ENCODE measurements at places on chromosomes 6 and 20.
A peak's percentile ranks its signal among the peaks of the same experiment; 100 is the strongest.

DNA sequence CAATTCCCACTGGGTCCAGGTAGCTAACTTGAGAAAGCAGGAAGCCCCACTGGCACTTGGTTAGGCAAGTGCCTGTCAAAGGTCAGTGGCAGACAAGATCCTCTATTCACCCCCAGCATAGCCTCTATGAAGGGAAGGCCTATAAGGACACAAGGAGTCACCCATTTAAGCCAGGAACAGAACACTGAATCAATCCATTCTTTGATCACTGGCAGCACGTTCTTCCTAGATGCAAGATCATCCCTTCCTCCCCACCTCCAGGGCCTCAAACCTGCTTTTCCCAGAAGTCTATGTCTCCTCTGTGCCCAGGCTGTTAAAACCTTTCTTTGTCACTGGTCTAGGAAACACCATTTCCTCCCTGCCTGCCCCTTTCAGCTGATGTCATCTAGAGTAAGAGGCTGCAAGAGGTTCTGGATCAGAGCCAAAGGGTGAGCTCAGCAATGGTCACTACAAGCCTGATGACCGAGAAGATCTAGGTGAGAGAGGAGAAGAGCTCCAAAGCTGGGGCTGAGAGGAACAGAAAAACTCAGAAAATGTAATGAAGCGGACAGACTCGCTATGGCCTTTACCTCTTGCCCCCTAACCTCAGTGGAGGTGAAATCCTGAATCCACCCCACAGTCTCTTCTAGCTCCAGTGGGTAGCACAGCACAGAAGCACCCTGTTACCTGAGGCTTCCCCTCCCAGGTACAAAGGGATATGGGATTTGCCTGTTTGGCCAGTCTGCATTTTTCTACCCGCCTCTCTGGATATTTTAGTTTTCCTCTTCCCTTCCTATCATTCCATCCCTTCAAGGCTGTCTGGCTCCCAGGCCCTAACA, 1.8 kb downstream of the GTPBP2 start:
- peak; percentile 40 for DNase-seq

GRCh38 chr6:87784051-87784450, 82.0 kb upstream of the AKIRIN2 start:
- no peak for DNase-seq

DNA sequence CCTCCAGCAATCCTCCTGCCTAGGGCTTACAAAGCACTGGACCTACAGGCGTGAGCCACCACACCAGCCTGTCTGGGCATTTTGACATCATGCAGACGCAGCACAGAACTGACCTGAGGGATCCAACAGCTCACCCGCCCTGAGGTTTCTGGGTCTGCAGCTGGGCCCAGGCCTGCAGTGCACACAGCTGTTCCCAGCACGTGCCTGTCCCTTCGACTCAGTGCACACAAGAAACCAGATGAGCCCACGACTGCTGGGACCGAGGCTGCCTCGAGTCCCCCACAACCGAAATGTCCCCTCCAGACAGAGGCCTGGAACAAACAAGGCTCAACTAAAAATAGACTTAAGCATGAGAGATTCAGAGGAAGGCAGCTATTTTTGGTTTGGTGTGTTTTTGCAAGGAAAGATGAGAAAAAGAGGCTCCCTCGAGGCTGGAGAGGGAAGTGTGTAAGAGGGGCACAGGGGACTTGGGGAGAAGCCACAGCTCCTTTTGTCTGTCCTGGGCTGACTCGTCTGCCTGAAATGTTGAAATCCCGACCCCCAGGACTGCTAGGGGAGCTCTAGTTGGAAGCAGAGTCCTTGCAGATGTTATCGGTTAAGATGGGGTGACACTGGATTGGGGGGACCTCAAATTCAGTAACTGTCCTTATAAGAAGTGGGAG, 66.3 kb downstream of the YTHDF1 start:
- no peak for DNase-seq

GRCh38 chr6:85865420-85866369, 223.0 kb upstream of the SYNCRIP start:
- no peak for DNase-seq

GRCh38 chr20:54710341-54710740, 234.9 kb downstream of the DOK5 start:
- no peak for DNase-seq

GRCh38 chr20:36240076-36240475, 3.8 kb downstream of the AAR2 start:
- no peak for DNase-seq

GRCh38 chr6:111367393-111368088, 115.5 kb downstream of the REV3L start:
- no peak for DNase-seq

- no peak for DNase-seq
Observed at GRCh38 chr6:72175916-72176315, 289.6 kb downstream of the RIMS1 start.

GRCh38 chr6:40695114-40695513, 108.0 kb upstream of the LRFN2 start:
- no peak for DNase-seq

DNA sequence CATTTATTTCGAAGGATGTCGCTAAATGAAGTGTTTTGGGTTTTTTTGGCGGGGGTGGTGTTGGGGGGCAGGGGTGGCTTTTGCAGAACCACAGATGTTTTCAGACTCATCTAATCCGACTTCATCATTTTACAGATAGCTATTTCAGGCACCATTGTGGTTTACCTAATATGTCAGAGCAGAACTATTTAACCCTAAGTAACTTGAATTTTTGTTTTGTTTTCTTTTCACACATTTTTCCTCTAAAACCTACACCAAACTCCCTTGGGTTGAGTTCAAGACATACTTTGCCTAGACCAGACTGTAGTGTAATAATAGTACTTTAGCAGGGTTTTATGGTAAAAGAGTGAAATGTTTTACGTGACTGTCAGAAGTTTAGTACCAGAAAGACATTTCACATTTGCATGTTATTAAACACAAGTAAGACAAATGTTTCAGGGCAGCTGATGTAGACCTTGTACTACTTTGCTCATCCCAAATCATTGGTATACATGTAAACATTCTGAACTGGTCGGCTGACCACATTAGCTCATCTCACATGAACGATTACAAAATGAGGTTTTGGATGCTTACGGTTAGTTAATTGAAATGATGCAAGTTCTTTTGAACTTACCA, 37.7 kb downstream of the MAP3K4 start:
- no peak for DNase-seq

DNA sequence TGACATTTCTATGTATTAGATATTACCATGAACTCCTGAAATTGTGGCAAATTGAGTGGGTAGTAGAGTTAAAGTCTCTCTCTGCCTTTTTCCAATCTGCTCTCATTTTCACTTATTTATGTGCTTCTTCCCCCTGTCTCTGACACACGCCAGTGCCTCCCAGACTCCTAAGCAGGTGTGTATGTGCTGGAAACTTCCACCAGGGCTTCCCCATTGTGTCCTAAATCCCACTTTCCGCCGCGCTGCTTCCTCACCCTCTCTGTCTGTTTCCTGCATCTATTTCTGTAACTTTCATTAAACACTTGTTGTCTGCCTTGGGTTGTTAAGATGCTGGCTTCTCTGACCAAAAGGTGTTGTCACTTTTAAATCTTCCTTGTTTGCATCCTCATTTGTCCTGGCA, 97.6 kb upstream of the HDGFL1 start:
- DNase-seq = no peak

- DNase-seq = no peak
Observed at GRCh38 chr6:119105282-119105681, 26.8 kb upstream of the FAM184A start.

GRCh38 chr6:38784506-38785235, 69.6 kb downstream of the DNAH8 start:
- no peak for DNase-seq

- DNase-seq = no peak
Observed at GRCh38 chr6:111673937-111674336, 68.3 kb upstream of the TRAF3IP2 start.

GRCh38 chr6:88105741-88106340, 58.2 kb downstream of the SPACA1 start:
- DNase-seq = no peak

DNA sequence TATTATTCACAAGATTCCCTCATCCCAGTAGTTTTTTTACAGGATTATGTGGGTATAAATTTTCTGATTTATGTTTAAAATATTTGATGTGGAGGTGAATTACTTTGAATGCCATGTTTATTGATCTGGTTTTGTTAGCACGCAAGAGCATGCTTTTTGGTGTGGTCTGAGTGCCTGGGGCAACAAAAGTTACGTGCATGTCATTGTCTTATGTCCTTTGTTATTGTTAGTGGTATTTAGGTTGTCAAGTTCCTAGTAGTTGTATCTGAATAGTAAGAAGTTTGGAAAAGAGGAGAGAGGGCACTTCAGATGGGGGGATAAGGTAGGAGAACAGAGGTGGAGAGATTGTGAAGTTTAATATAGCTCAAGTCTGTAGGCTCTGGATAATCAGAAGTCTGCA, 95.0 kb downstream of the ATRN start:
- DNase-seq = no peak

DNA sequence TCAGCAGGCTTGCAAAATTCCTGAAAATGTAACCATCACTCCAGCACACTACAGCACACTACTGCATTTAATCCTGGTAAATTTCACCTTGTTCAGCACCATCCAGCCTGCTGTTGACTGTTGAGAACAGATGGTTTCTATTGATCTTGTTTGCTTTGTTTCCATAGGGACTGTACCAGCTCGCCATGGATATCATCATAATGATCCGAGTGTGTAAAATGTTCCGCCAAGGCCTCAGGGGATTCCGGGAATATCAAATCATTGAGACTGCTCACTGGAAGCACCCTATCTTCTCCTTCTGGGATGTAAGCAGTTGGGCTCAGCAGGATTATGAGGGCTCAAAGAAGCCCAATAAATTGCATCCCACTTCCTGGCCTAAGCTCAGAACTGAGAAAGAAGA, 4.1 kb downstream of the CNBD2 start:
- DNase-seq = no peak

DNA sequence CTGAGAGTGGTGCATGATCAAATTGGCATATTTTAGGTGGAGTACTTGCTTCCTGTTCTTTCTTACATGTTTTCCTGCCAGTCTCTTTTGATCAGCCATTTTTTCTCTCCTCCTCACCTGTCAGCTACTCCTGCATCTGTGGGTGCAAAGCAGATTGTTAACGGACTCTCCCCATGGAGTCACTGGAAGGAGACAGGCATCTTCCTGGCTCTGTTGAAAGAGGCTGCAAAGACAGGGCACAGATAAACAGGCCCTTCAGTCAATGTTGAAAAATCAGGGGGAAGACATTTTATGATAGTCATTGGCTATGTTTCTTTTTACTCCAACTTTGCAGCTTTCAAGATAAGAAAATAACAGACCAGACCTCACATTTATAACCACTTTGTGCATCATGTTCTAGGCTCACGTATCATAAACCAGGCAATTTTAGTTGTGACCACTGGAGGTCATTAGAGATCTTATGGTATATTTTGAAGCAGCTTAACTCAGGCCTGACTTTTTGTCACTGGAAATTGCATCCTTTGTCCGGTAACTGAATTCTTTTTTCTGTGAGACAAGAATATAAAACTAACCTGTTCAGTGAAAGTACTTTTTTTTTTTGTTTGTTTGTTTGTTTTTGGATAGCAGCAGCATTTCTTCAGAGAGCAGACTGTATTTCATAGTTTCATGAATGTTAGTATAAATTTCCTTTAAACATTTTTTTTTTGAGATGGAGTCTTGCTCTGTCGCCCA, 20.1 kb downstream of the ECT2L start:
- peak; percentile 64 for DNase-seq

- no peak for DNase-seq
Observed at GRCh38 chr20:49319208-49319809, 41.5 kb upstream of the ZNFX1 start.

DNA sequence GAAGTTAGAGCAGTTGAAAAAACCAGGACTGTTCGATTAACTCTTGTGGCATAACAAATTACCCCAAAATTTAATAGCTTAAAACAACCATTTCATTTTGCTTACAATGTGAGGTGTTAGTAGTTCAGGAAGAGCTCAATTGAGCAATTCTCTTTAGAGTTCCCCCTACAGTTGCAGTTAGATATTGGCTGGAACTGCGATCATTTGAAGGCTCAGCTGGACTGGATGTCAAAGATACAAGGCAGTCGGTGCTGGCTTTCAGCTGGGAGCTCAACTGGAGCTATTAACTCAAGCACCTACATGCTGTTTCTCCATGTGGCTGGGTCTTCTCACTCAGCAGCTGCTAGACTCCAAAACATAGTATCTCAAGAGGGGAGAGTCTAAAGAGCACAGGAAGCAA, 96.0 kb upstream of the LOC128125822 start:
- DNase-seq = no peak

GRCh38 chr20:9390441-9390840, 123.9 kb upstream of the LAMP5 start:
- no peak for DNase-seq

GRCh38 chr6:2857185-2857579, 15.5 kb upstream of the SERPINB1 start:
- no peak for DNase-seq

GRCh38 chr20:50048420-50049166, 64.4 kb downstream of the UBE2V1 start:
- DNase-seq = no peak

- peak; percentile 45 for DNase-seq
Observed at GRCh38 chr6:128068119-128068479, 167.2 kb upstream of the THEMIS start.

- DNase-seq = no peak
Observed at GRCh38 chr6:16654701-16655100, 106.6 kb downstream of the ATXN1 start.

GRCh38 chr6:38518511-38519304, 121.0 kb downstream of the BTBD9 start:
- no peak for DNase-seq

DNA sequence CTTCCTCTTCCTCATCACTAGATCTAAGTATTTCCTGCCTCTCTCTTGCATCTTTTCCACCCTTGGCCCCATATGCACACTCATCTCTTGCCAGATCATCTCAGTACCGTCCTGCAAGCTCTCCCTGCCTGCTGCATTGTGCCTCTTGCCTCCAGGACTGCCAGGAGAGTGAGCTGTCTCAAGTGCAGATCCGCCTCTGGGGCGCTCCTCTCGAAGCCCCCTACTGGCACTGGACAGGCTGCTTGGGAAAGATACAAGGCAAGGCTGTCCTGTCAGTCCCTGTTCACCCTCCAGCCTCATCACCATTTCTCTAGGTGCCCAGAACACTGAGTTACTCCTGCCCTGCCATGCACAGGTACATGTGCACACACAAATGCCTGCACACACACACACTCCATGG, 10.2 kb downstream of the SYNDIG1 start:
- DNase-seq = no peak

DNA sequence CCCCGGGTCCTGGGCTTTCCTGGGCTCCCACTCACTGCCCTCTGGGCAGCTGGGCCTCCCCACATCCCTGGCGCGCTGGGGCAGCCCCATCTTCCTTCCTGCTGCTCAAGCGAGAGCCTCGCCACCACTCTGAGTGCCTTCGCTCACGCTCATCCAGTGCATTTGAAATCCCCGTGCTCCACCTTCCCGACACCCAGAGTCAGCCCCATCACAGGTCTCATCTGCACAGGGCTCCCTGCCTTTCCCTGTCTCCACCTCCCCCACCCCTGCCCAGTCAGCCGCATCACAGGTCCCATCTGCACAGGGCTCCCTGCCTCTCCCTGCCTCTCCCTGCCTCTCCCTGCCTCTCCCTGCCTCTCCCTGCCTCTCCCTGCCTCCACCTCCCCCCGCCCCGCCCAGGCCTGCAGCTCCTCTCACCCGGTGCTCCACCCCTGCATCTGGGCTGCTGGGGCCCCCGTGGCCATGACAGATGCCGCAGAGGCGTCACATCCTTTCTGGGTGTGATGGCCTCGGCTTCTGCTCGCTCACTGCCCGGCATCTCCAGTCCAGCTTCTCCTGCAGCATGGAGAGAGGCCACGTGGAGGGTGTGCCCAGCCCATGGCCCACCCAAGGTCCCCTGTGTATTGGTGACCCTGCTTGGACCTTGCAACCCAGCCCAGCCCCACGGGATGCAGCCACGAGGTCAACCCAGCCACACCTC, 9.0 kb upstream of the BHLHE23 start:
- no peak for DNase-seq
